ENCODE measurements at places on chromosomes 2 and 18.

GRCh38 chr2:174546519-174547506 lies 50.8 kb downstream of the WIPF1 start:
- DNase-seq, result peak; percentile 68

GRCh38 chr2:45498661-45499550 lies 112.2 kb downstream of the SRBD1 start:
- DNase-seq, result no peak

DNA sequence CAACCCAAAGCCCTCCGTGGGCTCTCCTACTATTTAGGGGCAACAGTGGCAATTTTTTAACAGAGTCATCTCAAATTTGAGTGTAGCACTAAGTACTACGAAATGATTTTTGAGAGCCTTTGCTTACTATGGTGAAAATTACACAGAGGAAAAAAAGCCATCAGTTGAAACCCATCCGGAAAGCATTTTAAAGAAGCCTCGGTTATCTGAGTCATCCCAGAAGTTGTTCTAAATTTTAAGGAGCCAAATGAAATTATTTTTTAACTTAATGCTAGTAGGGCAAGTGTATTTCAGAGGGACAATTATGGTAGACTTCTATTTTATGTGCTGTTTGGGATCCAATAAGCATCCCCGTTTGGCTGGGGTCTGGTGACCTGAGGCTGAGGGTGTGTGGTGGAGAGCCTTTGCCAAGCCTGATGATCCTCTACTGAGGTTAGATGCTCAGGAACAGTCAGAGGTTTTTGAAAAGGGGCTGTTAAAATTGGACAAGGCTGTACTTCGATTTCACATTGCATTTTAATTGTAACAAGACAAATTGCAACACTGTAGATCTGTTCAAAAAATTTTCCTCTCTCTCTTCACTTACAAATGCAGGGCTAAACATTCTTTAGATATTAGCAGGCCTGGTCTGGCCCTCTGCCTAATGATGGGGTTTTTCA lies 47.0 kb downstream of the RAPGEF4 start:
- no peak for DNase-seq

GRCh38 chr2:157469726-157470125 lies 25.8 kb upstream of the CYTIP start:
- DNase-seq, result peak; percentile 13

DNA sequence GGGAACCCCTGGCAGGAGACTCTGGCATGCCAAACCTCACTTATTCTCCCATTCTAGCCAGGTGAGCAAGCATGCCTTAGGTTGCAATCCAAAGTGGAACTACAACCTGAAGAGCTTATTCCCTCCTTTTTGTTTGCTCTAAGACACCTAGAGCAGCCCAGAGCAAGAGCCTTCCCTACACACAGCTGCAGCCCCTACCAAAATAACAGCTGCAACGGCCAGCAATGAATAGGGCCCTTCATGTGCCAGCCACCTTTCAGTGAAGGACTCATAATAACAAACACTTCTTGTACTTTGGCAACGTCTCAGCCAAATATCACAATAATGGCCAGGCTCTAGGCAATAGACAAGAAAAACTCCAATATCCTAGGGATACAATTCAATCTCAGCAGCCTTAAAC lies 178.7 kb downstream of the ALK start:
- no peak for DNase-seq

DNA sequence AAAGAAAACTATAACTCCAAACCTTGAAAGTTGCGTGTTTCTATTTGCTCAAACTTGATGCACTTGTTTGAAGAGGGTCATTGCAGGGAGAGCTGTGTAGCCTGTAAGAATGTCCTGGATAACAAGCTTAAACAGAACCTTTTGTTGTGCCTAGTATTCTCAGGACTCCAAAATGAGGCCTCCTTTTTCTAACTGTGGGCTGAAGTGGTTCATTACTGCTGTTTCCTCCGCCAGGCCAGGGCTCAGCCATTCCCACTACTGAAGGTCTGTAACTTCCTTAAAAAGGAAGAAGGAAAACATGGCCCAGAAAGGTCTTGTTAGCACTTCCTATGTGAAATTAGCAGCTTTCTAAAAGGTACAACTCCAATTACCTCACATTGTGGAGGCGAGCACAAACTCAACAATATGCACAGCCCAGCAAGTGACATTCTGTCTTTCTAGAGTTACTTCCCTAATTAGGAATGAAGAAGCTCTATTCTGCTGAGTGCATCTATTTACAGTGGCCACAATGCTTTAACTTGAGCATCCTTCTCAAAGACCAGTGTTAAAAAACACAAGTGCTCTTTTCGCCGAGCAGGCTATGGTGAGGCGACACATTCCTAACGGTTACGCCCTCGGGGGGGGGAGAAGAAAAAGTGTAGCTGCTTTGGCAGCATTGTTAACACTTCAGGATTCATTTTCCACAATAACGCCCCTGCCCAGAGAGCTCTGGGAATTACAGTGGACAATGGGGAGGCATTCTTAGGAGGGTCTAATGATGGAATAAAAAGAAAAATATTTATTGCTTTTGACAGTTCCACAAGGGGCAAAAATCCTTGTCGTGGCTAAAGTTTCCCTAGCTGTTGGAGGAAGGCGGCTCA lies 136.9 kb upstream of the SIX3 start:
- DNase-seq, result no peak

- no peak for DNase-seq
Measured at GRCh38 chr2:7632420-7632819, 715.2 kb downstream of the RNF144A start.

- no peak for DNase-seq
Measured at GRCh38 chr2:122831649-122832048, 1076.2 kb downstream of the TSN start.

- DNase-seq, result no peak
Measured at GRCh38 chr2:239778042-239778851, 246.9 kb downstream of the NDUFA10 start.

GRCh38 chr18:59324623-59324971 lies 6.1 kb upstream of the CPLX4 start:
- no peak for DNase-seq

DNA sequence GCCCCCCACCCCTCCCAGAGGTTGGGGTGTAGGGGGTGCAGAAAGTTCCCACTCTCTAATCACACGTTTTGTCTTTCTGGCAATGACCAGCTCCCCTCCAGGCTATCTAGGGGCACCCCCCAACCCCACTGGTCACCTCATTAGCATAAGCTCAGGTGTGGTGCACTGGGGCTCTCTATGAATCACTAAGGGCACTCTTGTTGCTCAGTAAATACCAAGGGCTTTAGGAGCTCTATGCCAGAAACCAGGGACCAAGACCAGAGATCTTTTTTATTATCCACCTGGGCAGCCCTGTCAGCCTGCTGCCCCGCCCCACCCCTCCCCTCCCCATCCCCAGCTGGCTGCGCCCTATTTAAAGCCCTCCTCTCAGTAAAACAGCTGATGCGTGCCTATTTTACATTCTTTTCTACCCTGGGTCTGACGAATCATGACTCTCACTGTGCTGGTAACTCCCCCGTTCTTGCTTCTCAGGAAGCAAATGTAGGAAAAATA lies 24.3 kb downstream of the NCK2 start:
- DNase-seq, result no peak

DNA sequence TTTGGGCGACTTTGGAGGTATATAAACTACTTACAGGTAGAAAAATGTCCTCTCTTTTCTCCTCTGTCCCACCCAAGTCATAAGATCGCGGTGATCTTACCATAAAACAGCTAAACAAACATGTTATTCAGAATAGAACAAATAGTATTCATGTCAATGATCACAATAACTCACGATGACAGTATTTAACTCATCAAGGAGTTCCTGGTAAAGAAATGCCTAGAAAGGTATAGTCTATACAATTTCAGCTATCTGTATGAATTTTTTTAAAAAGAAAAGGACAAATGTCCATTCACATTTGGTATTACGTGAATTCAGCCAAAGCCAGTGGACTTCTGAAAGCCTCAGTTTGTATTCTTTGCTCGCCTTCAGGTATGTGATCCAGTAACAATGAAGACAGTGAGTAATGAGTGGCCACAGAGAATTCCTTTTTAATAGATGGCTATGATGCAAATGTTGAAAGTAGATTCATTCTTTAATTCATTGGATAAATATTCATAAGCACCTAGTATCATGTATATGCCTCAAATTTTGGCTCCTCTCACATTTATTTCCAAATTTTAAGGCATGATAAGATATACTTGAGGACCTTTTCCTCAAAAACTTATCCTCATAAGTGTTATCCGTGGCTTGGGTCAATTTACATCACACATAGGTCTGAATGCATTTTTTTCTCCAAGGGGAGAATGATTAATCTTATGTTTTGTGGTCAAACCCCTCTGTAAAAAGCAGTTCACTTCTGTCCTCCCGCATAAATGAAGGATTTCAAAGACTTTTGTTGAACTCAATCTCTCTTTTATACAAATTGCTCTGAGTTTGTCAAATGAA lies 20.3 kb downstream of the ABCB11 start:
- DNase-seq, result no peak

GRCh38 chr2:34985474-34985873 lies 1370.1 kb upstream of the CRIM1 start:
- DNase-seq, result no peak

- DNase-seq, result peak; percentile 59
Measured at GRCh38 chr2:21118302-21118920, 5.4 kb upstream of the TDRD15 start.

GRCh38 chr18:48674758-48675351 lies 136.0 kb downstream of the CTIF start:
- no peak for DNase-seq

DNA sequence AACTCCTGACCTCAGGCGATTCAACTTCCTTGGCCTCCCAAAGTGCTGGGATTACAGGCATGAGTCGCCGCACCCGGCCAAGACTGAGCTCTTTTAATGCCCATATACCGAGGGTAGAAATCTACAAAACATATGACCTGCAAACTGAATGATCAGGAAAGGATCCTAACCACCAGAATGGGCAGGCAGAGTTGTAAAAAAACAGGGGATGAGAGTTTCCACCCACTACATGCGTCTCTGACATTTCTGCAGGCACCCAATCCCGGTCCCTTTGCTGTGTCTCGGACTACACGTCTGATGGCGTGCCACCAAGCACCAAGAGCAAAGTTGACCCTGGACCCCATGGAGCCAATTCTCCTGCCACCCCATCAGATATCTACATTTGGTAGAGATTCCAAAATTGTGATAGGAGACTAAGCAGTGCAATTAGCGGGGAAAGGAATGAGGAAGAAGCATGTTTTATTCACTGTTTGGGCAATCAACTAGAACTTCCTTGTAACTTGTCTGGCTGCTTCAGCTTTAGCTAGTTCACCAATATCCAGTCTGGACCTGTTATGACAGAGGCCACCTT lies 74.1 kb downstream of the ATP8B1 start:
- no peak for DNase-seq

- DNase-seq, result no peak
Measured at GRCh38 chr18:48932462-48932818, 18.3 kb downstream of the SMAD7 start.

GRCh38 chr2:48874282-48874681 lies 118.8 kb upstream of the LHCGR start:
- DNase-seq, result no peak

GRCh38 chr2:85730686-85731230 lies 23.0 kb upstream of the ATOH8 start:
- DNase-seq, result no peak

GRCh38 chr2:145044491-145044890 lies 524.6 kb upstream of the ZEB2 start:
- DNase-seq, result no peak

- no peak for DNase-seq
Measured at GRCh38 chr2:25400576-25401216, 59.0 kb upstream of the DNMT3A start.

DNA sequence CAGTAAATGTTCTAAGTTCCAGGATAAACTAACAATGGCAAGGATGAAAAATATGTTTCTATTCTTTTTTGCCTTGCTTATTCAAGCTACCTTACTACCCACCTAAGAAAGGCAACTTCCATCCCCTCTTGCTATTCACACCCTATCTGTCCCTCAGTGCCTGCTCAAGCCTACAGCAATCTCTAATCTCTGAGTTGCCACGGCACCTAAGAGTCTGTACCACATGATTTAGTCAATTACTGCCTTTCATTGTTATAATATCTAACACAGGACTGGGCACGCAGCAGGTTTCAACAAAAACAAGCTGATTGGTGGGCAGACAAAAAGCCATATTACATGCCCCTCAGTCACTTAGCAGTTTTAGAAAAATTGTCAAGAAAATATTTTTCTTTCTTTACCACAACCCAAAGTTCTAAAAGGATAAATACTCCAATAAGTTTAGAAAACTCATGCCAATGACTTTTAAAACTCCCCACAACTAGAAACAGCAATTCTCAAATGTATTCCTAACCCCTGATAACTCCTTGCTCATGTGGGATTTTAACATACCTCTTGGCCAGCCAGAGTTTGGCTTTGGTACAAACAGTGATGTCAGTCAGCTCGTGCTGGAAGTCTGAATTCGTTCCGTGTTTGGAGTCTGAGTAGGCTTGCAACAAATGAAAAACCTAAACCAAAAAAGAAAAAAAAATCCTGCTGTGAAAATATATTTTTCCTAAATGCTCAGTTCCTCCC lies 117.3 kb upstream of the ZFP36L2 start:
- DNase-seq, result no peak

- no peak for DNase-seq
Measured at GRCh38 chr2:224377751-224378700, 23.9 kb downstream of the FAM124B start.

- no peak for DNase-seq
Measured at GRCh38 chr2:180647221-180647620, 333.2 kb upstream of the UBE2E3 start.

GRCh38 chr2:231200805-231201474 lies 2.5 kb downstream of the ARMC9 start:
- DNase-seq, result no peak

GRCh38 chr18:2610549-2610948 lies 39.2 kb downstream of the NDC80 start:
- no peak for DNase-seq

DNA sequence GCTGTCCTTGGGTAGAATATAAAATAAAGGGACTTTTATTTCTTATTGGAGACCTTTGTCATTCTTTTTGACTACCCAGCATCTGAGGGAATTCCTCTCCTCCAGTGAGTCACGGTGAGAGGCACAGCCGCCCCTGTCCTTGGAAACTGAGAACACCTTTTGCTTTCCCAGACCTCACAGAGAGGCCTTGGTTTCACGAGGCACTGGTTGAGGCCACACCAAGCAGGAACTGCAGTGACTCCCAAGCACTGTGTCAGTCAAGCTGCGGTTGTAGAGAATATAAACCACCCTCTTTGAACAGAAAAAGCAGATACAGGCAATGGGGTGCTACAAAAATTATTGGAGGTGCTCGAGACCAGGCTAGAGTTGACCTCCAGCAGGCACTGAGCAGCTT lies 16.4 kb downstream of the PRKAG3 start:
- no peak for DNase-seq

DNA sequence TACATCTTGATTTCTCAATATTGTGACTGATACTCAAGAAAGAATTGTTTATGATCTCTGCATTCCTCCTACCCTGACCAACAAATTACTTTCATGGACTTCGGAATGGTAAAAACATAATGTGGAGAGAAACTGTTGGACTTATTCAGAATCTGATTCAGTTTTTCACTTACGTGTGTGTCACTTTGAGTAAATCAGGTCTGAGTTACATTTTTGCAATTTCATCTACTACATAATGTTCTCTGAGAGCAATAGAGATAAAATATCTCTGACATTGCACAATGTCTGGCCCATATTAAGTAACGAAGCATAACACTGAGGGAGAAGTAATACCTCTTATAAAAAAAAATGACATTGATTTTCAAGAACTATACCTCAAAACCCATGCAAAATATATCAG lies 1337.9 kb upstream of the CHAC2 start:
- no peak for DNase-seq
